Ovary (tissue), 10 donors: ENCODE measurements at places on chromosomes 7 and 10. TPM values are rescaled to one million over a fixed set of nuclear protein-coding genes. Genes with fewer than 3 reads are reported as not detected.

- DNase-seq: no peak
Measured at GRCh38 chr10:104253606-104254410, 884 bp upstream of the GSTO1 start.

DNA sequence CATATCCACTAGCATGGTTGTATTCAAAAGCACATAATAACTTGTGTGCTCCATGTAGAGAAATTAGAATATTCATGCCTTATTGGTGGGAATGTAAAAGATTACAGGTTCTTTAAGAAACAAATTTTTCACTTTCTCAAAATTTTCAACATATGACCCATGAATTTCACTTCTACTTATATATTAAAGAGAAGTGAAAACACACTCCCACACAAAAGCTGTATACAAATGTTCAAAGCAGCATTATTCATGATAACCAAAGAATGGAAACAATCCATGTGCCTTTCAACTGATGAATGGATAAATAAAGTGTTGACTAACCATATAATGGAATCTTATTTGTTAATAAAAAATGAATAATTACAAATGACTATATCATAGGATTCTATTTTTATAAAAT is 694.5 kb upstream of the PCDH15 start:
- no peak for DNase-seq

DNA sequence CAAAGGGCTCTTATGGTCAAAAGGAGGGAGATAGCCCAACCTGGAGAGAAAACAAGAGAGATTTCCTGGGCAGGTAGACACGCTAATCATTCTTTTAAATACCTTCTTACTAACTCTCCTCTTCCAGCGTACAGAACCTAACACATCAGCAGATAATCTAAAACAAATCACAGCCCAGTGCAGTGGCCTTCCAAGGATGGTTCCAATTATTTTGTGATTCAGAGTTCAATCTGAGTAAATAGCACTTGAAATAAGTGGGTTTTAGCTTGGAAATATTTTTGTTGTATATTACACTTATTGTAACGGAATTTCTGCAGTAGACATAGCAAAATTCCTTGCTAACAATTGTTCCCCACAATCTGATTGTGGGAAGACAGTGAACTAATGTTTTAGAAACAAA is 7.3 kb upstream of the IMPDH1 start:
- no peak for DNase-seq

GPR85 gene
- total RNA-seq: not detected

DNA sequence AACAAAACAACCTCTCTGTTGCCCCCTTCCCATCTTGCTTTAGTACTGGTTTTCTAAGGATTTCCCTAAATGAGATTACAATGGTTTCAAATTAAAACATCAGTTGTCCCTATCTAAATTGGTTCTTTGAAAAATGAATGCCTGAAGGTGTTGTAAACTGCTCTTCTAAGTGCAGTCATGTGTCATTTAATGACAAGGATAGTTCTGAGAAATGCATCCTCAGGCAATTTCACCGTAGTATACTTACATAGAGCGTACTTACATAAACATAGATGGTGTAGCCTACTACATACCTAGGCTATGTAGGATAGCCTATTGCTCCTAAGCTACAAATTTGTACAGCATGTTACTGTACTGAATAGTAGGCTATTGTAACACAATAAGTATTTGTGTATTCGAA is 278.1 kb downstream of the MAGI2 start:
- DNase-seq: no peak

- no peak for DNase-seq
Measured at GRCh38 chr10:50420196-50420595, 168.9 kb upstream of the ASAH2 start.

FASTK gene
- total RNA-seq: 90.7 TPM

DNA sequence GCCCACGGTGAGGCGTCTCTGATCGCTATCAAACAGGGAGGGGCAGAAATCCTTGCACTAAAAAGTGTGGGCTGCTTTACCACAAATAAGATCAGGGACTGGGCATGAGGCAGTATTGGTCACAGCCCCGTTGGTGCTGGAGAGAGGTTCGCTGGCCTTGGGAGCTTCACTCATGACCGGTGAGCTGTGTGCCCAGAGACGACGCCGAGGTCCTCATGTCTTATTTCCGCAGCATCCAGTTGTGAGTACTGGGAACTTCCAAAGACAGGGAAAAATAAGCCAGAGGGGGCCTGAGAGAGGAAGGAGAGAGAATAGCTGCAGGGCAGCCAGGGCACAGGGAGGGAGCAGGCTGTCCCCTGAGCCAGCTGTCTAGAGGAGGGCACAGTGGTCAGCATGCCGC is 154.2 kb upstream of the PRKCQ start:
- no peak for DNase-seq

DNA sequence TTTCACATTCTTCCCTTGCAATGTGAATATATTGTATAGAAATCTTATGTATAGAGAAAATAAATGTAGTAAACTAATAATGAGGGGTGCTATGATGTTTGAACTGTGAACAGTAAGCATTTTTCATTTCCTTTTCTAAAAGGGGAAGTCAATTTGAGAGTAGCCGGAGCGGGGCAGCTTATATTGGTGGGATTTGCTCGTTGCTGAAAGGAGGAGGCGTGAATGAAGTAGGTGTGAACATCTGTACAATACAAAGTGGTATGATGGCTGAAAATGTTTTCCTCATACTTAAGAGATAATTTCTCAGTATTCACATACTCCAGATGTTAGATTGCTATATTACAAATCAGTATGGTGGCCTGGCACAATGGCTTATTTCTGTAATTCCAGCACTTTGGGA is 87.1 kb downstream of the SRI start:
- DNase-seq: no peak

SLC16A12 gene
- 0.05 TPM for total RNA-seq

CUZD1 gene
- 0.45 TPM for total RNA-seq

DNA sequence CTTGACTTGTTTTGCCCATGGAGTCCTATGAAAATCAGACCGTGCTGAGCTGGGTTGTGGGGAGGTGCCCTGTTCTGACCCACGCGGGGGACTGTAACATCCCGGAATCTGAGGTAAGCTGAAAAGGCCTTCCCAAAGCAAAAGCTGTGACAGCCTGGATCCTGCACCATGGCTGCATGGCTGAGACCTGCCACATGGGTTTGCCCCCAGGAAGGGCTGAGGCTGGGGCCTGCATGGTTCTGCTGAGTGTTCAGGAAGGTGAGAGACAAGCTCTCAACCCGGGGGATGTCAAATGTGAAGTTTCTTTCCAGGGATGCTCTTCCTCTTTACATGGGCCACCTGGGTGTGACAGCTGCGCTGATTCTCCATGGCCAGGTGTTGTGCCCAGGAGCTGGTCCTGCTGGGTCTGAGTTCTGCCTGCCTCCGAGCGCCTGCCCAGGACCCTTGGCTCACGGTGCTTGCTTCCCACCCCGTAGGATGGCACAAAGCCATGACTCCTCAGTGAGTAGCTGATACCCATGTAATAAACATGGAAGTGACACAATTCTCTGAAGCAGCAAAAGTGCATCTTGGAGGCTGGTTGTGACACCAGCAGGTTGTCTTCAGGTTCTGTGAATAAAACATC is 58.3 kb downstream of the VIPR2 start:
- DNase-seq: no peak

- DNase-seq: no peak
Measured at GRCh38 chr10:89921403-89921802, 220.0 kb downstream of the KIF20B start.

- DNase-seq: no peak
Measured at GRCh38 chr10:3260066-3260834, 87.7 kb upstream of the PITRM1 start.

GAD2 gene
- not detected for total RNA-seq

DNA sequence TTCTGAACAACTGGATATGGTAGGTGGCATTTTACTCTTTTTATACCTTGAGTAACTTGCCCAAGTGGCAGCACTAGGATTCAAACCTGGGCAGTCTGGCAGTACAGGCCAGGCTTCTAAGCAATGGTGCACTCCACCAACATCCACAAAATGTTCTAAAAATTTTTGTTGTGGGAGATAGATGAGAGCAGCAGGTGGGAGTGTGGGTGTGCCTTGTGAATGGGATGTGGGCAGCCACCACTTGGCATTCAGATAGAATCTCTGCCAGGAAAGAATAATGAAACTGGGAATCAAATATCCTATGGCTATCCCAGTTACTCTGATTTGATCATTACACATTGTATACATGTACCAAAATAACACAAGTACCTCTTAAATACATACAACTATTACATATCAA is 810.7 kb downstream of the MAGI2 start:
- no peak for DNase-seq

- no peak for DNase-seq
Measured at GRCh38 chr7:28291559-28291958, 111.0 kb upstream of the JAZF1 start.

DNA sequence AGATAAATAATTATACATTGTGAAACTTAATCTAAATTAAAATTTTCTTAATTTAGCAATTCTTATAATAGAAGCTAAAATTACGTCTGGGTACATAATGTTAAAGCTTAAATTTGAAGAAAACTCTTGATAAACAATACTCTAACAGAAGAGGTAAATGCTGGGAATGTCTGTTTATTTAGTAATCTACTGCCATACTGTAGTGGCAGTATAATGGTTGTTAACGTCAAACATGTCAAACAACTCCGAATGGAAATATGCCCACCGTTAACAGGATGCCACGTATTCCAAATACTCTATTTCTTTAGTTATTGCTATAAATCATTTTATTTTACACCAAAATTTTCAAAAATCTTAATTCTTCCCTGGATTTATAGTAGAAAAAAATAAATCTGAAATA is 40.0 kb upstream of the PTPN12 start:
- no peak for DNase-seq

GRCh38 chr10:73117976-73118743 is 7.9 kb downstream of the NUDT13 start:
- no peak for DNase-seq
